ENCODE measurements at places on chromosomes 7 and 10. TPM values are rescaled to one million over a fixed set of nuclear protein-coding genes. Genes with fewer than 3 reads are reported as not detected.

- H3K36me3 ChIP-seq: peaks cover 7% of the 10 kb centered on the region
- no peak for DNase-seq
- H3K27me3 ChIP-seq: no peaks in the 10 kb centered on the region
- H3K4me3 ChIP-seq: no peak overlapping the region
- no peak overlapping the region for H3K27ac ChIP-seq
- H3K4me1 ChIP-seq: no peaks in the 10 kb centered on the region
These were observed 58.5 kb downstream of the ATAD1 start for GRCh38 chr10:87759551-87759950.

ZNF239 gene
- 8.2 TPM for total RNA-seq

DNA sequence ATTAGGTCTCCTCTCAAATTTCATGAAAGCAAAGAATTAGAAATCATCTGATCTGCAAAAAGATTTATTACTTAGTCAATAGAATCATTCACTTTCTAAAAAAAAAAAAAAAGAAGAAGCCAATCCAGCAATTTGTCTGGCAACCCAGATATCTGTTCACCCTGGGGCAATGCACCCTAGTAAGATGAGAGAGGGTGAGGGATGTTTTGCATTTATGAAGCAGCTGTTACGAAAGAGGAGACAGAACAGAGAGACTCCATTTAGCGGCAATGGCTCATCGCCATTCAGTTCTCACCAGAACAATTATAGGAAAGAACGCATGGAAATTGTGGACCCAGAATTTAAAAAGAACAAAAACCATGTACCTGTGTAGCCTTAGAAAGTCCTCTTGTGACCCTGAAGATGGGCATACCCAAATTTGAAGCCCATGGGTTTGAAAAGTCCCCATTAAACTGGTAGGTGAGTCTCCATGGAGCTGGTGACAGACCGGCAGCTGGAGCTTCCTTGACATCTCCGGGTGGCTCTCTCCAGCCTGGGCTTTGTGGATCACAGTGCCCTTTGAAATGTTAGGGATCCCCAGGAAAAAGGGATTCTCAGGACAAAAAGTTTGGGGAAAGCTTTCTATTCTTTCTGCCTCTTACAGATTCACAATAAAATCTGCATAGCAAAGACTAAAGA, 45.5 kb upstream of the CCDC3 start:
- H3K4me1 ChIP-seq: peaks cover 2% of the 10 kb centered on the region
- H3K27ac ChIP-seq: no peak overlapping the region
- H3K36me3 ChIP-seq: no peaks in the 10 kb centered on the region
- no peak overlapping the region for H3K4me3 ChIP-seq
- H3K27me3 ChIP-seq: no peaks in the 10 kb centered on the region
- DNase-seq: no peak

CLRN3 gene
- 0.09 TPM for total RNA-seq

NPFFR1 gene
- not detected for total RNA-seq

NRCAM gene
- 17.5 TPM for total RNA-seq

DNA sequence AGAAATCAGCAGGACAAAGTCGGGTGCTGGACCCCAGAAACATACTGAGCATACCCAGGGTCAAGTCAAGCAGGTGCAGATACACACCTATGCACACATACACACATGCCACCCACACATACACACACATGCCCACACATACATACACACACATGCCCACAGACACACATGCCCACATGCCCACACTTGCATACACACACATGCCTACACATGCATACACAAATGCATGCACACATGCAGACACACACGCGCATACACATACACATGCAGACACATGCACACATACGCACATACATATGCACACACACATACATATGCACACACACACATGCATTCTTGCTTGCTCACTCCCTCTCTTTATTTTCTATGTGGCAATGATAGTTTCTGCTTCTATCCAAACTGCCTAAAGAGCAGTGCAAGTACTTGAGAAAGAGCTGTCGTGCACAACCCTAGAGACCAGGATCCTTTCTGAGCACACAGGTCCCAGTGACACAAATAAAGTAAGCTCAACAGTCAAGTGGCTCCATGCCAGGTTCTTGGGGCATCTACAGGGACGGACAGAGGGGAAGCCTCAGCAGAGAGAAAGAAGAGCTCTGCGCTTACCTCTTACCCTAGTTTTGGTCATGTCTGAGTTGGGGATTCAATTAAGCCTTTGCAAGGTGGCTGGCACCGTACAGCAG, 83.7 kb downstream of the EBF3 start:
- no peak for DNase-seq
- no peak overlapping the region for H3K4me3 ChIP-seq
- H3K4me1 ChIP-seq: peaks cover 45% of the 10 kb centered on the region
- peaks cover 28% of the 10 kb centered on the region for H3K36me3 ChIP-seq

GRCh38 chr10:22460101-22460500, 114.8 kb downstream of the SPAG6 start:
- peaks cover 3% of the 10 kb centered on the region for H3K27me3 ChIP-seq
- no peak overlapping the region for H3K27ac ChIP-seq
- no peaks in the 10 kb centered on the region for H3K36me3 ChIP-seq
- no peak for DNase-seq
- no peak overlapping the region for H3K4me3 ChIP-seq

TMEM176A gene
- 6.2 TPM for total RNA-seq

DNA sequence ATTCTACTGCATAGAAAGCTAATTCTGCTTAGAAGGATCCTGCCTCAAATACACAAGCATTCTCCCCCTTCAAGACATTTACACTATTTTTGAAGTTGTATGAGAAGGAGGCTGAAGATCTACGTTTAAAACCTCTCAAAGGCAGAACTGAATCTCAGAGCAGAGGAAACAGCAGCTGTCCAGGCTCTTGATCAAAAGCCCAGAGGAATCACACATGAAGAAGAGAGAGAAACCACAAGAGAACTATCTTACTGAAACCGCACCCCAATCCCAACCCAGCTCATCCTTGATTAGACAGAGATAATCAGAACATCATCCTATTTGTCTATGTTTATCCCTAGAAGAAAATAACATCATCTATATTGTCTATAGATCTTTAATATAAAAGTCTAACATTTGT, 2.2 kb upstream of the DNAJC1 start:
- no peak overlapping the region for H3K27ac ChIP-seq
- H3K4me3 ChIP-seq: no peak overlapping the region
- DNase-seq: no peak
- no peaks in the 10 kb centered on the region for H3K27me3 ChIP-seq

- DNase-seq: no peak
- H3K27me3 ChIP-seq: no peaks in the 10 kb centered on the region
- H3K36me3 ChIP-seq: peaks cover 51% of the 10 kb centered on the region
- H3K4me1 ChIP-seq: no peaks in the 10 kb centered on the region
- H3K4me3 ChIP-seq: no peak overlapping the region
- H3K27ac ChIP-seq: no peak overlapping the region
These were observed 107.3 kb downstream of the PROSER2 start for GRCh38 chr10:11930312-11930978.

KCNH2 gene
- total RNA-seq: 9.7 TPM

GRCh38 chr7:24630596-24630995, 57.3 kb downstream of the PALS2 start:
- H3K36me3 ChIP-seq: no peaks in the 10 kb centered on the region
- no peaks in the 10 kb centered on the region for H3K4me1 ChIP-seq
- no peaks in the 10 kb centered on the region for H3K27me3 ChIP-seq
- no peak overlapping the region for H3K4me3 ChIP-seq

DNA sequence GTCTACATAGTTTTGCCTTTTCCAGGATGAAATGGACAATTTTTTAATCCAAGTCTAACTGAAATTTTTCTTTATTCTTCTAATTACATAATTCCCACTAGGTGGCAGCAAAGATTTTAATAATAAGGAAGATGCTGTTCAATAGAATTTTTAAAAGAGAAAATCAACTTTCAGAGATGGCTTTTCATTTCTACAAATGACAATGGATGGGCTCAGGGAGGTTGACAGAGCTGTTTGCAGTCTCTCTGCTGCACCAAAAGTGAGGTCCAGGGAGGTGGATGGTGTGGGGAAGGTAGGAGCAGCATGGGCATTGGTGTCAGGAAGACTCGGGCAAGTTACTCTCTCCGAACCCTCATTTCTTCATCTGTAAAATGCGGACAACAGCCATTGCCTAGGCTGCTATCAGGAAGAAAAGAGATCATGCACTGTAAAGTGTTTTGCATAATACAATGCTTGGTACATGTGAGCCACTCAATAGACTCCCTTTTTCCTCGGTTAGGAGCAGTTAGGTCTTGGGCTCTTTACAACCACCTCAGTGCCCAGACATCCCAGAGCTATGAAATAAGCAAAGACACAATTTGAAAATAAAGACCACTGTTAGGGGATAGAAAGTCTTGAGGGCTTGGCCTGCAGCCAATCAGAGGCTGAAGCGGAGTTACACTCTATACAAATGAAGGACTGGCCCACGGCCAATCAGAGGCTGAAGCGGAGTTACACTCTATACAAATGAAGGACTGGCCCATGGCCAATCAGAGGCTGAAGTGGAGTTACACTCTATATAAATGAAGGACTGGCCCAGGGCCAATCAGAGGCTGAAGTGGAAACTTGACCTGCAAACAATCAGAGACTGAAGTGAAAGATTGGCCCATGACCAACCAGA, 107.1 kb downstream of the ABLIM1 start:
- H3K4me3 ChIP-seq: no peak overlapping the region
- peak; percentile 82 for DNase-seq
- peak overlapping the region; percentile 60 for H3K27ac ChIP-seq
- H3K36me3 ChIP-seq: peaks cover 1% of the 10 kb centered on the region
- no peaks in the 10 kb centered on the region for H3K27me3 ChIP-seq

GRCh38 chr10:25851548-25851947, 82.5 kb upstream of the MYO3A start:
- no peak for DNase-seq
- H3K36me3 ChIP-seq: no peaks in the 10 kb centered on the region
- H3K27ac ChIP-seq: no peak overlapping the region
- no peaks in the 10 kb centered on the region for H3K27me3 ChIP-seq
- no peak overlapping the region for H3K4me3 ChIP-seq

DNA sequence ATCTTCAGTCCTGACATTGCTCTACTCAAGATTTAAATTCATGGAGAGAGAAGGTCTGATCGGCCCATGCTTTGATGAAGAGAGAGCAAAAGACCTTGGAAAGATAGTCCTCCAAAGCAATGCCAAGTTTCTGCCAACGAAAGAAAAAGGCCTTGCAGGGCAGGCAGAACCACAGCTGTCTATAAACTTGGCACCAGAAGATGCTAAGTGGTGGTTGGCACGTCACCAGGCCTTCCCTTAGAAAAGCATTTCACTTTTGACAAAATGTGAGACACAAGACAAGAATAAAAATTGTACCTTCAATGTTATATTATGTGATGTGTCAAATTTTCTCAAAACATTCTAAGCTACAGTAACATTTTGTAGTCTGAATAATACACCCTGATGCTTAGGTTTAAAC, 42.0 kb upstream of the FGFR2 start:
- DNase-seq: no peak
- no peaks in the 10 kb centered on the region for H3K27me3 ChIP-seq
- H3K4me1 ChIP-seq: no peaks in the 10 kb centered on the region
- no peak overlapping the region for H3K4me3 ChIP-seq
- H3K27ac ChIP-seq: no peak overlapping the region
